ENCODE measurements at places on chromosomes 12 and 14.
A peak's percentile ranks its signal among the peaks of the same experiment; 100 is the strongest.

DNA sequence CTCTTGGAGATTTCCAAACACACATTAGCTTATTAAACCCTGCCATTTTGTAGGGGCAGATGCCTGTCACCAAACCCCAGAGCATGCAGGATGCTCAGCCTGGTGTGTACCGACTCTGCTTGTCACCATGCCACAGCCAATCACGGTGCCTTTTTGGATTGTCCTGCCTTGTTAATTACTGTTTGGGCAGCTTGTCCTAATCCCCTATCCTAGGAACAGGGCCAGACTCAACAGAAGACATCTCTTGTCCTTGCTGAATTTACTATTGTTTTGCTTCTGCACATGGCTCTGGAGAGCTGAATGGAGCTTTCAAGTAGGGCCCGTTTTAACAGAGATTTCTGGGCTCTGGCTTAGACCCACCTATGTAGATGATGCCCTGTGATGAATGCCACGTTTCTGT is 388.5 kb downstream of the AACS start:
- DNase-seq, result no peak

GRCh38 chr12:9669019-9669326 is 540 bp upstream of the CLEC2D start:
- no peak for DNase-seq

DNA sequence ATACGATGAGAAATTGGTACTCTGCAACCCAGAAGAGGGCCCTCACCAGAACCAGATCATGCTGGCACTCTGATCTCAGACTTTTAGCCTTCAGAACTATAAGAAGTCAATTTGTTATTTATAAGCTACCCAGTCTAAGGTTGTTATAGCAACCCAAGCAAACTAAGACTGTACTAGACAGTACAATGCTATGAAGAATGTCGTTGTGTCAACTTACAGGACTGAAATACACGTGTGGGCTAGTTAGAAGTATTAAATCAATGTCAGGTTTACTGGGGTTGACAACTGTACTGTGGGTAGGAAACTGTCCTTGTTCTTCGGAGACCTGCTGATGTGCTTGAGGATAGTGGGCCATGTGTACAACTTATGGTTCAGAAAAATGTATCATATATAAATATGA is 19.7 kb downstream of the DUSP16 start:
- DNase-seq, result no peak

DNA sequence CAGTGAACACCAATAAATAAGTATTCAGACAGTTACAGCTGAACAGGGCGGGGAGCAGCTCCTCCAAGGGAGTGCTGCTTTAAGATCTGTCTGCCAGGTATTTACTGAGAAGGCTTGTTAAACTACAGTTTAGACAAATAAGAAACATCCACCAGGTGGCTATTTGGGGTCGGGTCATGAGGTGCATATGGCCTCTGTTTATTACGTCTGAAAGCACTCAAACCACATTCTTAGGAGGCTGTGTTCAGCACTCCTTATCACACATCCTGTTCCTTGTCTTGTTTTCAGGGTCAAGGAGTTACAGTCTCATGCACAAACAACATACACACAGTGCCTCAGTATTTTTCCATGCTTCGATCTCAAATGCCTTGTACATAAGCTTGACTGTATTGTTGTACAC is 78.8 kb downstream of the KCNMB4 start:
- no peak for DNase-seq

GRCh38 chr12:53097564-53098353 is at the start of gene IGFBP6:
Gene IGFBP6 (plus strand): TSS chr12:53097667. CDS start chr12:53097718, 51 bp downstream.
- peak; percentile 32 for DNase-seq
